NCI-H1105 treated with DMSO at 0.1 percent for 48 hours (cell line): ENCODE measurements at places on chromosomes 4 and X.

- DNase-seq = no peak
Observed at GRCh38 chr4:102606261-102606660, 105.1 kb downstream of the NFKB1 start.

DNA sequence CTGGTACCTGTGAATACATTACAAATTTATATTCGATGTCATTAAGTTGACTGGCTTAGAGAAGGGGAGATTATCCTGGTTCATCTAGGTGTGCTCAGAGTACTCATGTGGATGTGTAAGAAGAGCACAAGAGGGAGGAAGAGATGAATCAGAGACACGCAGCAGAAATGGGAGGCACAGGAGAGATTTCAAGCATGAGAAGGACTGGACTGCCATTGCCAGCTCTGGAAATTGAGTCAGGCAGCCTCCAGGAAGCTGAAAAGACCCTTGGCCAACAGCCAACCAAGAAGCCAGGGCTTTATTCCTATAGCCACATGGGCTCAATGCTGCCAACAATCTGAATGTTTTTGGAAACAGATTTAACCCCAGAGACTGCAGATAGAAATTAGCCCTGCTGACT lies 1390.0 kb downstream of the STIM2 start:
- DNase-seq = no peak

DNA sequence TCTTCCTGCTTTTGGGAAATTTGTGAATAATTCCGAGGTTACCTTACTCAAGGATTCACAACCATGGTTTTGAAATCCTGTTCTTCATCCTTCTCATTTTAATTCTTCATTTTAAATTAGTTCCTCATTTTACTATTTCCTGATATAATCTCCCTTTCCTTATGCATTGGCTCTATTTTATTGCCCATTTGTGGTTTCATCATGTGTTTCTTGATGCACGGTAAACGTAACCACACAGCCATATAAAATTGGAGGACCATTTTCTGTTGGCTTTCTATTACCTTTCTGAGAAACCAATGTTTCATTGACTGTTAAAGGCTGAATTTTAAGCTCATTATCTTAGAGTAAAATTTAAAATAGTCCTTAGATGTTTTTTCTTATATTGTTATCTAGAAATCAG lies 100.3 kb upstream of the NDST4 start:
- no peak for DNase-seq

- no peak for DNase-seq
Observed at GRCh38 chr4:88162626-88163025, 4.2 kb upstream of the ABCG2 start.

DNA sequence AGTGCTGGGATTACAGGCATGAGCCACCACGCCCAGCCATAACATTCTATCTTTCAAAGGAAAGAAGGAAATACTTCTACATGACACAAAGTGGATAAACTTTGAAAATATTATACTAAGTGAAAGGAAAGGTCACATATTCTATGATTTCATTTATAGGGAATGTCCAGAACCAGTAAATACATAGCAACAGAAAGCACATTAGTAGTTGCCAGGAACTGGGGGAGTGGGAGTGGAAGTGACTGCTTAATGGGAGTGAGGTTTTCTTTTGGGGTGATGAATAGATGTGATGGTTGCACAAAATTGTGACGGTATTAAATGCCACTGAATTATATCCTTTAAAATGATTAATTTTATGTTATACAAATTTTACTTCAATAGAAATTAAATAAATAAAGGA lies 95.7 kb upstream of the IL15 start:
- DNase-seq = no peak

DNA sequence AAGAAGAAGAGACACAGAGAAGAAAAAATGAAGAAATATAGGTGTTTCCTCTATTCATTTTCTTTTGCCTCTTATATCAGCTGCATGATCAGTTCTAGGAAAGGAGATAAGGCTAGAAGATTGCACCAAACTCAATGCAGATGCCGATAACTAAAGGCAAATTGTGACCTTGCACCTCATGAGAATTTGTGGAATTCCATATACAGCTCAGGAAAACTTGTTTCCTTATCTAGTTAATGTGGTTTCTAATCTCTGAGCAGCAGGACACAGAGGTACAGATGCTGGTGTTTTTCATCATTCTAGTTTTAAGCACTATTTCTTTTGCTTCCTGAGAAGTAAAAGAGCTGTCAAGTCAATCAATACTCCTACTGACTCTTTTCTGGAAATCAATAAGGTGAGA lies 104.6 kb upstream of the NWD2 start:
- no peak for DNase-seq
